ENCODE measurements at places on chromosomes 12 and 14.

GRCh38 chr12:121858662-121859572 lies at the start of gene HPD:
Gene HPD (minus strand): TSS chr12:121858859. CDS start chr12:121858823, 36 bp downstream.
- no peak for DNase-seq

- no peak for DNase-seq
Measured at GRCh38 chr12:12669020-12669419, 27.0 kb downstream of the GPR19 start.

DNA sequence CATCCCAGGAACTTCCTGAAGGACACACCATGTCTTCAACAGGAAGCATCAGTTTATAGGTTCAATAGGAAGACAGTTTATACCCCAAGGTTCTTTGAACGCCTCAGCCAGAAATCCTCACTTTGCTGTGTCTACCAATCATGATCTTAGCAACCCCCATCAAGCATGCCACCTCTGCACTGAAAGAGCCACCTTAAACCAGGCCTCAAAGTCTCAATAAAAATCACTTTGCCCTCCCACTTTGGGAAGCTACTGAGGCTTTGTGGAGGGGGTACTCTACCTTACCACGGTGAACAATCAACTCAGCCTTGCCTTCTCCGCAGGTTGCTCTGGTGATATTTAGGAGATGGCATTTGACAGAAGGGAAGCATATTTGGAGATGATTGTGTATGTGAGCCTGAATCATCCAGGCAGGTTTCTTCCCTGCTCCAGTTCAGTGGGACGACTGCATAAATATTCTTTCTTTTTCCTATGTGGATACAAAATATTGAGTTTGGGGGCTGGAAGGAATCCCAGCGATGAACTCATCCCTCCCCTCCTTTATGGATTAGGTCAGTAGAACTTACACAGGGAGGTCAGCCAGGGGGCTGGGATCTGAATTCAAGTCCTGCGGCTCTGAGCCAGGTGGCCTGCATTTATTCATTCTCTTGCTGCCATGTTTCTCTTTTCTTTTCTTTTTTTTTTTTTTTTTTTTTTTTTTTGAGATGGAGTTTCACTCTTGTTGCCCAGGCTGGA lies 42.8 kb upstream of the VASH1 start:
- no peak for DNase-seq

GRCh38 chr14:102928412-102929240 lies 6.2 kb downstream of the AMN start:
- DNase-seq: peak; percentile 46

DNA sequence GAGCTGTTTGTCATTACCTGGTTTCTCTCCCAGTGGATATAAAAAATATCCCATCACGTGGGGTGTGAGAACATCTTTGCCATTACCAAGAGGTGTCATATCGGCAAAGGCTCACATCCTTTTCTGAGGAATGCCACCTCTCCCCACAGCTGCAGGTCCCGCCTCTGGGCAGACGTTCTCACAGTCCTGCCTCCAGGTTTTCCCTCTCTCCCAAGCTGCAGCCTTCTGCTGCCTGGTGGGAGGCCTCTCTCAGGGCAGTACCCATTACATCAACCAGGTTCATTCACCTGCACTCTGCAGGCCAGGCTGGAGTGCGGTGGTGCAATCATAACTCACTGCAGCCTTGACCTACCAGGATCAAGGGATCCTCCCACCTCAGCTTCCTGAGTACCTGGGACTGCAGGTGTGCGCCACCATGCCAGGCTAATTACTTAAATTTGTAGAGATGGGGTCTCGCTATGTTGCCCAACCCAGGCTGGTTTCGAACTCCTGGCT lies 15.0 kb upstream of the TMEM119 start:
- DNase-seq: no peak

DNA sequence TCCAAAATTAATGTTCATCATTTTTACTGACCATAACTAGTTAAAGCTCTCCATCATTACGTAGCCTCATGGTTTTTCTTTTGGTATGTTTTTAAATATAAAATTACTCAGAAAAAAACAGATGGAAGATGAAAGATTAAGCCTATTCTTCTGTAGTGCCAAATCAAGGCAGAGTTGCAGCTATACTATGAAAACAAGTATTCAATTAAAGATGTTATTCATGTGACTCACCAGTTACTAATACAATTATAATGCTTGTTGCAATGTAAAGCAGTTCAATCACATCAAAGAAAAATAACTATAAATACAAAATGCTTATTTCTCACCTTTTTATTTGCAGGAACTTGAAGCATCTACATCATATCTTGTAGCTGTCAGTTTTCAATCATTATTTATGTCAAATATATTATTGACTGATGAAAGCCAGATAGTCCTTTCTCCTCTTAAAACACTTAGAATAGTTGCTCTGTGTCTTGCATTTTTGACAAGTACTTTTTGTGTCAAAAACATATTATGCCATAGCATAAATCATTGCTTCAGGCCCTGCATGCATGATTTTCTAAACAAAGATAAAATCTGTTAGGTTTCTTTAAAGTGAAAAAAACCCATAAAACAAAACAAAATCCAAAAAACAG lies 36.0 kb upstream of the TRHDE start:
- no peak for DNase-seq

DNA sequence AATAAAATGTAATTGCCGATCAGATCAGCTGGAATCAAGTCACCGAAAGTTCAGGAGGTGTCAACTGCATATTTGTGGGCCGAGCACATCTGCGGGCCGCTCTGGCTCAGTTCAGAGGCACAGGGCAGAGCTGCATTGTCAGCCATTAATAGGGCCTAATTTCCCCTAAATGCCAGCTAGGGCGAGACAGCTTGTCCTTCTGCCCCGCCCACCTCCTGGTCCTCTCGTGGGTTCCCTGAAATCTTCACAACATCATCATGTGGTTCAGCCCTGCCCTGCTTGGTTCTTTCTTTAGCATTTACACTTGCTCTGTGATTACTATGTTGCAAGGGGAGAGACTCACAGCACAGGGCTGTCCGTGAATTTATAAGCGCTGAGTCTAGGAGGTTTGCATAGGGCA lies 148.9 kb downstream of the CHST11 start:
- no peak for DNase-seq

DNA sequence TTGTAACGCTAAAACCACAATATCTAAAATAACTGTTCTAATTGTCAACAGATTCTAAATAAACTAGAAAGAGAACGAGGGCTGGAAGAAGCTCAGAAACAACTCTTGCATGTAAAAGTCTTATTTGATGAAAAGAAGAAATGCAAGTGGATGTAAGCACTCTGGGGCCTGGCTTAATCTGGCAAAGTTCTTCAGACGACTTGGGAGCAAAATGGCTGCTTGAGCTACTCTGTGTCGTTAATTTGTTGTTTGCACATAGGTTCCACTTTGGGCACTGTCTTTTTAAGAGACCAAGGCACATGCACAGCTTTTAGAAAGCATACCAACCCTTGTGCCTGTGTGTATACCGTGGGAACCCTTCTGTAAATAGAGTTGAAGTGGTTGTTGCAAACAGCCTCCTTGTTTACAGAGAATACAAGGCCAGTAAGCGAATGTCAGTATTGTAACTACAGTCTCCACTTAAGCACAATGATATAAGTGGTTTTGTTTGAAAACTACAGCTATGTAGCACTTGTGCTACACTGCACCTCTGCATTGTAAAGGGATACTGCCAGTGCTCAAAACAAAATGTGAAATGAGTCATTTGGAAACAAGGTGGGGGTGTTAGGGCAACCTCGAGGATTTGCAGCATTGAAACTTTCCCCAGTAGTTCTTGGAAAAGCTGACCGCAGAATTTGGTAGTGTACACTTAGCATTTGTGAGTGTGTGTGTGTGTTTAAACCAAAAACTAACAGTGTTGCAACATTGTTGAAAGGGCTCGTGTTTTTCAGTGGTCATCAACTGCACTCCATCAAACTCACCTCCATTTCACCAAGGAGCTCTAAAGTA lies 154.3 kb downstream of the CEP83 start:
- DNase-seq: peak; percentile 42

DNA sequence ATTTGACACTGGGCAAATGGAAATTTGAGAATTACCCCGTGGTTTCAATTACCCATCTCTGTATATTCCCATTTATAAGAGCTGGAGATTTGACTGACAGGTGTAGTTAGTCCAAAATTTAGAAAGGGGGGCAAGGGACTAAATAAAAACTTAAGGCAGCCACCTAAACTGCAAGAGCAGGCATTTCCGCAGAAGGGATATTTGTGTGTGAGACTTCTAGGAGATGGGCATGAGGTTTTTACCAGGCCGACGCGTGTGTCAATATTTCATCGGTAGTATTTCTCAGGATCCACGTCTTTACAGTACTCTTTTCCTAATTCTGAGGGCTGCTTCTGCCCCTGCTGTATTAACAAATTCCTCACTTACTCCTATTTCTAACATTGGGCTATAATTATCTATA lies 1.4 kb downstream of the FAR2 start:
- DNase-seq: no peak

GRCh38 chr14:23360496-23360895 lies 4.5 kb downstream of the EFS start:
- no peak for DNase-seq

- no peak for DNase-seq
Measured at GRCh38 chr12:112862636-112863290, 44.0 kb upstream of the OAS1 start.

DNA sequence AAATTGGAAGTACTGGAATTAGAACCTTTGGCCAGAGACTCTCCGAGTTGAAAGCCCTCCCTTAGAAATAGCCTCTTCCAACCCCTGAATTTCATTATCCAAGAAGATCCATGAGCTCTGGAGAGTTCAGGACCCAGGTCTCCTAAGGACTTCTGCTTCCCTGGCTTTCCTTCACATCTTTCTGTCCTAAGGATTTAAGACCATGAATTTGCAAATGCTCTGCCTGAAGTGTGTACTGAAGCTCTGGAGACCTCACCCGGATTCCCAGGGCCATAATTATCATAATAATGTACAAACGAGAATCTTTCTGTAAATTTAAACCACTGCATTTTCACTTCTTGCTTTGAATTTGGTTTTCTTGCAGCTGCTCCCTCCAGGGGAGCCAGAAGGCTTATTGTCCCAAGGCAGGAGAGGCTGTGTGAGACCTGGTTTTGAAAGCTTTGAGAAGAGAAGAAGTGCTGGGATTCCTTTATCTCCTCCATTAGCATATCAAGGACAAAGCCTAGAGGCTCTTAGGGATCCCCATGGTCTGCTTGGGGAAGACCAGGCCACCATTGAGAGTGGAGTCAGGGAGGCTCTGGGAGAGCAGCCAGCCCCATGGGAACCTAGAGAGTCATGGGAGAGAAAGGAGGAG lies 41.1 kb downstream of the GLRX5 start:
- DNase-seq: no peak

- DNase-seq: peak; percentile 42
Measured at GRCh38 chr14:50045039-50045711, 71.2 kb downstream of the VCPKMT start.

DNA sequence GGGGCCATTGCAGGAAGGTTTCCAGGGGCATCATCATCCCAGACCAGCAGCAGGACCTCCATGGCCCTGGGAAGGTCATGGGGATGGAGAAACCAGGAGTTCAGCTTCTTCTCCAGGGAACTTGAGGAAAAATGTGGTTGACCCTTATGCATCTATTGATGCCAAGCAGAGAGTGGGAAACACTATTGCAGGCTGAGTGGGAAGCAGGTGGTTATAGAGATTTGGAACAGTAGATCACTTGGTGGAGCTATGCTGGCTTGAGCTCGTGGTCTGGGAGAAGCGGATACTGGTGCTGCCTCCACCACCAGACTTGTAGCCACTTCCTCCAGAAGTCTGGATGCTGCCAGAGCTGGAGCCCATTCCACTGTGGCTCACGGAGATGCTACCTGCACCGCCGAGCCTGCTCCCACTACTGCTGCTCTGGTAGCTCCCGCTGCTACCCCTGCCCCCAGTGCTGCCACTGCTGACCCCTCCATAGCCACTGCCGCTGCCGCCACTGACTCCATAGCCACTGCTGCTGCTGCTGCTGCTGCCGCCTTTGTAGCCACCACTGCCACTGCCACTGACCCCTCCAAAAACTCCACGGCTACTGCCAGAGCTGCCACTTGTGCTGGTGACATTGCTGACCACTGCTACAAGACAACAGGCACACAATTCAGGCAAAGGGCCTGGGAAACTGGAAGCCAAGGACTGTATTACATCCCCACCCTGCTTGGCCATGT lies 8.5 kb downstream of the KRT76 start:
- DNase-seq: no peak

DNA sequence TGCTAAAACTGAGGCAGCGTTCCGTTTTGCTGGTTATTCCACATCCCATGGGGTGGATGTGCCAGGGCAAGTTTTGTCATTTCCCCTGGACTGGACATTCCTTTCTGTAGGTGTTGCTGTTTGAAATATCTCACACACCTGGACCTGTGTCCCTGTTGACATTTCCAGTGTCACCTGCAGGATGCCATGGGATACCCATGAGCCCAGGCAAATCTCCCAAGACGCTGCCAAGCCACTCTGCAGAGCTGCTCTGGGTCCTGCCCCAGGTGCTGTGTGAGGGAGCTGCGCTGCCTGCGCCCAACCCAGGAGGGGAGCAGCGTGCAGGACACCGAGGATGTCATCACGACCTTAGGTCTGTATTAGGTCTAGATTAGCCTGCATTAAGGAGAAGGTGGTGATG lies 5.2 kb upstream of the PACS2 start:
- no peak for DNase-seq

- no peak for DNase-seq
Measured at GRCh38 chr12:51677284-51677968, 86.4 kb downstream of the SCN8A start.

DNA sequence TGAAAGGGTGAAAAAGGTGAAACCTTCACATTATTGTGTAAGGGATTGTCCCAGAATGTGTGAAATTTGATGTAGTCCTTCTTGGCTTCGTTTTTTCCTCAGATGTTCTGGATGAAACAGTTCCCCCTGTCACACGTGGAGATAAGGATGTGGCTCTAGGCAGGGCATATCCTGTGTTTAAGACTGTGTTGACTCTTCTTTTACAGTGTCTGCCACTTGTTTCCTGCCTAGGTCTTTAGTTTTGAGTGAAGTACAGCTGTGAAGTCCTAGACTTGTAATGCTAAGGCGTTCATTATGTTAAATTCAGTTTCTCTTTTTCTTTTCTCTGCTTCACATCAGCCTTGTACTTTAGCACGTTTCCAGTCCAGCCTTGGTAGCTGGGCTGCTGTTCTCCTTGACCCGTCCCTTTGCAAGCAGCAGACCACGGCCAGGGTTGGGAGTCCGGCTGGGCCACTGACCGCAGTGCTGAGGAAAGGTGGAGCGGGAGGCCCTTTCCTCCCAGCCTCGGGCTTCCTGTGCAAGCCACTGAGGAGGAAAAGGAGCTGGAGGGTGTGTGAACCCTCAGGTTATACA lies 59.1 kb downstream of the RASSF3 start:
- no peak for DNase-seq

DNA sequence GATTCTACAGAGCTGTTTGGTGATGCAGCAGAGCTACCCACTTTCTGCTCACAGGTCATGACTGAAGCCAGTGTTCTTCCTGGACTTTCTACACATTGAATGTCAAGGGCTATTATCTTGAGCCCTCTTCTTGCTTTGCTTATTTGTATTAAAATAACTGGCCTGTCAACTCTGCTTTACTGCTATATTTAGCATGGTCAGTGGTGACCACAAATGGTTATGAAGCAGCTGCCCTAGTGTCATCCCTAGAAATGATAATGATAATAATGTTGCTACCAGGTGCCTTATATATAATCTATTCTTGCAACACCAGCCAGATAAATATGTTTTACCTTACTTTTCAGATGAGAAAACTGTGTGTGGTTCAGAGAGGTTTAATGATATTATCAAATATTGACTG lies 2.6 kb upstream of the LRRC10 start:
- DNase-seq: no peak

Measured in stimulated activated effector memory CD8-positive, alpha-beta T cell treated with anti-CD3 and anti-CD28 coated beads, Interleukin-12 subunit alpha, Interleukin-12 subunit beta, amount 100 ng/mL, for 72 hours (primary cell).